ENCODE measurements at places on chromosomes 3 and 15.

DNA sequence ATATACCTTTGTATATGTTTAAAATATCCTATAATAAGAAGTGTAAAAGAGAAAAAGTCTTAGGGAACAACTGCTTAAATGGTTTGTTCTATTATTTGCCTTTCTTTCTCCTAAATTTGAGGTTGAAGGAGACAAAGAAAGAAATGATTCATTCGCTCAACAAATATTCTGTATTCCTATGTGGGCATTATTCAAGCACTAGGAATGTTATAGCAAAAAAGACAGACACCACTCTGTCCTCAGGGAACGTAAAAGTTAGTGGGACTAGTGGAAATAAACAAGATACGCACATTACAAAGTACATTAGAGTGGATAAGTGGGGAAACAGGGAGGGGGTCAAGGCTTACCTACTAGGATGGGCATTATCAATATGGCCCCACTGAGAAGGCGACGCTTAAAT lies 332.2 kb downstream of the LPP start:
- no peak for DNase-seq

DNA sequence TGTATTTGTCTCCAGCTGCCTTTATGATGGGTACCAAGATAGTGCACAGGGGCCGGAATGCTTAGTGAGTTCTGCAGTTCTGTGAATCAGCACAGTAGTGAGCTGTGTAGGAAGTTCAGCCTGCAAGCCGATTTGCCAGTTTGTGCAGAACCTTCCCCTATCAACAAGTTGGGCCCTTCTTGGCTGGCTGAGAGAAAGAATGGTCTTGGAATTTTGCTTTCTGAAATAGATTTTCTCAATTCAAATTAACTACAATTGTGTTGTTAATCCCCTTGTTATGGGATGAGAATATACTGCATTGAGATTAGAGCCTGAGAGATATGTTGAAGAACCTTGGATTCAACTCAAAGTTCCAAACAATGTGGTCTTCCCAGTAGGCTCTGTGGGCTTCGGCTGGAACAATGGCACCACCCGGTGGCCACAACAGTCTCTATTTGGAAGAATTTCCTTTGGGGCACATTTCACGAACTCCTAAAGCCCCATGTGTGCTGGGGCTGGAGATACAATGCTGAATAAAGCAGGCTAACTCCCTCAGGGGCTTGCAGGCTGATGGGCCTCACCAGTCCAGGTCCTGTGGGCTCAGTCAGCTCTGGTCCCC lies 59.1 kb downstream of the TRIM42 start:
- no peak for DNase-seq

- DNase-seq = no peak
Measured at GRCh38 chr15:101242999-101243336, 8.9 kb downstream of the CHSY1 start.

DNA sequence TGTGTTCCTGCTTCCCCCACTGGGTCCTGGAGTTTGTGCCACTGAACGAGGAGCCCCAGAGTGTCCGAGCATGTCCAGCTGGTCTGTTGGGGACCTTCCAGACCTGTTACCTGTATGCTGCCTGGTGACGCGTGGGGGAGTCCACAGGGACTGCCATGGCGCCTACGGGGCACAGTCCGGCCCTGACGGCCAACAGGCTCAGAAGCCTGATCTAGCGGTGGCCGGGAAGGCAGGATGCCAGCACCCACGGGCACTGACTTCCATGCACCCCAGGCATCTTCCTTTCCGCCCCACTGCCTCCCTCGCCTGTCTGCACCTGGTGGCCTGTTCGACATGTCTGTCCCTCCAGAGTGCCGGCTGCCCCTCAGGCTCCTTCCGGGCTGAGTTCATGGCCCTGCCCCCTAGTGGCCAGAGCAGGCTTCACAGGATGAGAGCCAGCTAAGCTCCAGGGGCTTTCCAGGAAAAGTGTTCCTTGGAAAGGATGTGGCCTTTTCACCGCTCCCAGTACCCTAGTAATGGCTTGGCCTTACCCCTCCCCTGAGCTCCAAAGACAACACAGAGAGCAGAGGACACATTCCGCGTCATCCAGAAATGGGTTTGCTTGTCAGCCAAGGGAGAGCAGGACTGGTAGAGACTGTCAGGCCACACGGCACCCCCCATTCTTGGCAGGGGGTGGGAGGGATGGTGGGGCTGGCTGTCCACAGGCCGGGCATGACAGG lies 35.7 kb downstream of the NGRN start:
- no peak for DNase-seq

GRCh38 chr3:175989161-175989560 lies 1130.0 kb downstream of the NAALADL2 start:
- no peak for DNase-seq

GRCh38 chr3:17050071-17050470 lies 165.3 kb downstream of the PLCL2 start:
- DNase-seq = no peak

- no peak for DNase-seq
Measured at GRCh38 chr15:68210821-68211655, 5.9 kb upstream of the CALML4 start.

- no peak for DNase-seq
Measured at GRCh38 chr3:157530637-157531300, 27.6 kb upstream of the VEPH1 start.

DNA sequence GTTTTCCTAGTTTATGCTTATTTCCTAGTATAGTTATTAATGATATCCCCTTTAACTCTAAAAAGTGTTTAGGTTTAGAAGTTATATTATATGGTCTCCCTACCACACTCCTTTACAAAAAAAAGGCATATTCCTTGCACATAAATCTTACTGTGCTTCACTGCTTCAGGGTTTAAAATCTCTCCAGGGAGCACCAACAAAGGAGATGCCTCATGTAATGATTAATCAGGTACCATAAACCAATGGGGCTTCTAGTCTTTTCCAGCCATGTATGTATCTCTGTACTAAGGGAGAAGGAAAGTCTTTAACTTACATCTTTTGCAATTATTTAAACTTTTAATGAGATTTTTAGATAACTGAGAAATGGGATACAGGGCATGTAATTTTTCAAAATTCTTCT lies 91.5 kb upstream of the RBMS3 start:
- DNase-seq = no peak

DNA sequence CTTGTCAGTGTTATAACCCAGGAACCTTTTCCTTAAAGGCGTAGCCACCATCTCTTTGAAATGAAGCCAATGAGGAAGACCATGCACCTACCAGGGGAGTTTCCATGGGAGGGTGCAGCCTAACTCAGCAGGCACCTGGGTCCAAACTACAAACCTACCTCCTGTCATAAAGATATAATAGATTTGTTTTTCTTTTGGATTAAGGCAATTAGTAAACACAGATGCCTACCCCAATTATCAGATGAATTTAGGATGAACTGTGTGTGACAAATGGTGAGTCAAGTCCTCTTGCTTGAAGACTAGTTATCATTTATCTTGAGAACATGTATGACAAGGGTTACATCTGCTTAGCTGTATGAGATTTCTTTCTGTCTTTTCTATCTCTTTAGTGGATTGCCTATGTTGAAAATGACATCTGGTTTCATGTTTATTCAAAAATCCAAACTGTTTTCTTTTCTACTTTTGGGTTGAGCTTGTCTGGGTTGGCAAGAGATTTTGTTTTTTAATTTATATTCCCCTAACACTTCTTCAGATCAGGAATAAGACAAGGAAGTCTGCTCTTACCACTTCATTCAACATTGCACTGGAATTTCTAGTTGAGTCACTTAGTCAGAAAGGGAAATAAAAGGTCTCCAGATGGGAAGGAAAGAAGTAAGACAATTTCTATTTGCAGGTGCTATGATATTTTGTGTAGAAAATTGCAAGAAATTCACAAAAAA lies 149.9 kb downstream of the NEK10 start:
- no peak for DNase-seq

DNA sequence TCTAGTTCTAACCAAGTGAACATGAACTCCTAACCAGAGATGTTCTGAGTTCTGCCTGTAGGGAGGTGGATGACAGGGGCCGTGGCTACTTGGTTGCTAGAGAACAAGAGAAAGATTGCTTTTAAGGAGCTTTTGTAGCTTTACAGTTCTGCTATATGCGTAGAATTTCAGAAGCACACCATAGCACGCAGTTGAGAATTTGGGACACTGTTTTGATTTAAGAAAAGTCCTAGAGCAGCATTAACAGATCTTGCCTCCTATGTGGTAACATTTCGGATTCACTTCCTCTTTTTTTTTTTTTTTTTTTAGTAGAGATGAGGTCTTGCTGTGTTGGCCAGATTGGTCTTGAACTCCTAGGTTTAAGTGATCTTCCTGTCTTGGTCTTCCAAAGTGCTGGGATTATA lies 181.7 kb downstream of the TCF12 start:
- DNase-seq = no peak

DNA sequence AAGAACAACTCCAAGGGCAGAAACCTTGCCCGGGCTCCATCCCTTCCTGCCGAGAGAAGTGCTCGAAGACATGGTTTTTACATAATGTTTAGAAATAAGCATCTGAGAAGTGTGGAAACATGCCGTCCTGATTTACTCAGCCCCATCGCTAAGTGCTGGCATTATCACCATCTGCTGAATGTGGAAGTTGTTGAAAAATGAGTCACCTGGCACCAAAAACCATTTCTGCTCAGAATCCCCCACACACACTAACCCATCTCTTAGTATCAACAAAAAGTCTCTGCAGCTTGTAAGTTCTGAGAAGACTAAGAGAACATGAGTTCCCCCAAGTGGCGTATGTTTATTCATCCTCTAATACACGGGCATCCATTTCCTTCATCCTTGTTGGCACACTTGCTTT lies 51.0 kb upstream of the ARL8B start:
- no peak for DNase-seq

DNA sequence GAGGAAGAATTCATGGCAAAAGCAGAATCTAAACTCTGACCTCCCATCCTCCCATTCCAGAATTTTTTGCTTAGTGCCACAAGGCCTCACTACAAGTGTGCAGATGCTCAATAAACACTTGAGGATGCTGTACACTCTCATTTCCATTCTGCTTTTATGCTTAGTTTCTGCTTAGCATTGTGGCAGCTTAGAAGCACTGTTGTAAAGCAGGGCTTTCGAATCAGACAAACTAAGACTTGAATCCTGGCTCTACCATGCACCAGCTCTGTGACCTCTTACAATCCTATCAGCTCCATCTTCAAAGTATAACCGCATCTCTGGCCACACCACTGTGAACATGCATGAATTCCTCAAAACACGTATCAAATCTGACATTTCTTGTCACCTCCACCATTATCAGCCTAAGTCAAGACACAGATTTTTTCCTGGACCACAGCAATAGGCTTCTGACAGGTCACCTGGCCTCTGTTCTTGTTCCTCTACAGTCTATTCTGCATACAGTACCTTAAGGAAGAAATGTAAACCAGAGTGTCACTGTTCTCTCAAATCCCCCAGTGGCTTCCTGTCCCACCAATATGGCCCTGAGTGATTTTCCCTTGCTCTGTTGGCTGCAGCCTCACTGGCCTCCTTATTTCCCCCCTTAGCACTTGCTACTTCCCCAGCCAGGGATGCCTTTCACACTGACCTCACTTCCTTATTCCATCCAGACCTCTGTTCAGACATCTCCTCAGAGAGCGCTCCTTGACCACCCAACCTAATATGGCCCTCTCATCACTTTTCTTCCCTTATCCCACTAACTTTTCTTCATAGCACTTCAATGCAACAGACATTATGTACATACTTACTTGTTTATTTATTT lies 8.1 kb upstream of the PHC3 start:
- DNase-seq = no peak

GRCh38 chr3:4821975-4822374 lies 157.3 kb upstream of the BHLHE40 start:
- no peak for DNase-seq

DNA sequence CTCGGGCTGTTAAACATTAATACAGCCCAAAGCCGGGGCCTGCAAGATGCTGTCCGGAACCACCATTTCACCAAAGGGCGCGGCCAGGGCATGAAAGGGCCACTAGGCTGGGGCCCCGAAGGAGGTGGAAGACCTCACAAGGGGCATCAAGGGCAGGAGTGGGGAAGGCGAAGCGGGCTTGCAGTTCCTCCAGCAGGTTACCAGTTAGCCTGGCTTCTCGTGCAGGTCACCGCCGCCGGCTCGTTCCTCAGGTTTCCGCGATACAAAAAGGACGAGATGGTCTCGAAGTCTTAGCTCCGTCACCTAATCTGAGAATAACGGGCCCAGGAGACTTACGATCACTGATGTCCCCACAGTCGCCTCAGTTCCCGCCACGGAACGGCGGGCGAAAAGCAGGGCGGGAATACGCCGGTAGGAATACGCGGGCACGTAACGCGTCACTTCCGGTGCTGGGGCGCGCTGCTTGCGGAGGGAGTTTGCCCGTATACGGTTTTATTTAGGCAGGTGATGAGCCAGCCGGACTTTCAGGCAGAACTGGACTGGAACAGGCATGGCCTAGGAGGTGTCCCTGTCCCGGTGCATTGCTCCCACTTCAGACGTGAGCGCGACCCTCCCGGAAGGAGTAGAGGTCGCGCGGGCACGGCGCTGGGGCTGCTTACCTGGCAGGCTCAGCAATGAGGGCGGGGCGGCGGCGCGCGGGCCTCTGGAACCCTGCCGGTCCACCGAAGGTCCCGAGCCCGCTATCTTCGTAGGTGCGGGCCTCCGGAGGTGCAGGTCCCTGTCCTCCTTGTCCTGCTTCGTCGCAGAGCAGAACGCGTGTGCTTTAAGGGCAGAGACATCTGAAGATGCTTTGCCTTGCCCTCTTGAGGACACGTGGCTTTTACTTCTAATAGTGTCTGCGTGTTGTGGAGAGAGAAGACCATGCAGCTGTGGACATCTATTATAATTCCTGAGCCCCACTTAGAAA lies at the start of gene RFC4:
Gene RFC4 (minus strand): TSS at position 394 of the 967 bp plus-strand sequence. CDS start 1,769 bp downstream, outside the sequence.
- DNase-seq = no peak

DNA sequence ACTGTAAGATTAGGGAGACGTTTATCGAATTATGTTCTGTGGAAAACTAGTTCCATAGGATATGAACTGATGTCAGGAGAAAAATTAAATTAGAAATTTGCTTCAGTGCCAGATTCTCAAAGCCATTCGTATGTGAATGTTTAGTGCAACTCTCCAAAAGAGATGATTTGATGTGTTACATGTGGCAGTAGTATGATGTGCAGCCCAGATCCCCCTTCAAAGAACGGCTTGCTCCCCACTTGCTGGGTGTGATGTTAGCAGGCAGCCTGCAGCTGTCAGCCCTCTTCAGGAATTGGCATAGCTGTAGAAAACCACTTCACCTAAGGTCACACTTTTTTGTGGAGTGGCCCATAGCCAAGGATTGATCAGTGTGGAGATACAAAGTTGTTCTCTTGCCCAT lies 127.0 kb upstream of the CCDC54 start:
- no peak for DNase-seq

DNA sequence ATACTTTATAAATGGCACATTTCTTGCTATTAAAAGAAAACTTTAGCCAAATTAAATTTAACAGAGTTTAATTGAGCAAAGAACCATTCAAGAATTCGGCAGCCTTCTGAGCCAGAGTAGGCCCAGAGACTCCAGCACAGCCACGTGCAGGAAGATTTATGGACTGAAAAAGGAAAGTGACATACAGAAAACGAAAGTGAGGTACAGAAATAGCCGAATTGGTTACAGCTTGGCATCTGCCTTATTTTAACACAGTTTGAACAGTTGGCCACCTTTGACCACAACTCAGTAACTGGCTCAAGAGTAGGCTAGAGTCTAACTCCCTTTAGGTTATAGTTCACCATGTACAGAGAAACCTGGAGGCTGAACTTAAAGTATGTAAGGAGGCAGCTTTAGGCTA lies 17.6 kb downstream of the CFAP44 start:
- DNase-seq = no peak

All from keratinocyte (primary cell).